Keratinocyte (primary cell): ENCODE measurements at places on chromosomes 7 and 10. TPM values are rescaled to one million over a fixed set of nuclear protein-coding genes. Genes with fewer than 3 reads are reported as not detected.

The PRTFDC1 gene
- 1.4 to 2.2 TPM (median 1.8 TPM) in 3 replicates for polyA plus RNA-seq

The HTR5A gene
- not detected in 3 replicates for polyA plus RNA-seq

The LDB3 gene
- 0.01 TPM in 2 of 3 replicates, not detected in the other for polyA plus RNA-seq

The TCAF2 gene
- 0.61 to 1.6 TPM (median 1.2 TPM) in 3 replicates for polyA plus RNA-seq

DNA sequence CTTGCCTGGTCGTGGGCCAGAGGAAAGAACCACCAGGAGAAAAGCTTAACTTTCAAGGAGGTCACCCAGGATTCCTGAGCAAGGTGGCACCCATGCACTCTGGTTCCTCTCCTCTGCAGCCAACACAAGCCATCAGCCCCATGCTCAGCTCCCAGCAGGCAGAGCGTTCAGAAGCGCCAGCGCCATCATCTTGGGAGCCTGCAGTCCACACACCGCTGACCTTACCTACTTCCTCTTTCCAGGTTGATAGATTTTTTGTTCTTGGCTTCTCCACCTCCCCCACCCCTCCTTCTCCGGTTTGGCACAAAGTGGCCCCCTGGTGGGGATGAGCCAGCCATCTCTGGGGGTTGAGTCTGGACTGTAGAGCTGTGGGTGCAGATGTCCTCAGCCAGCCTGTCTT lies 1.7 kb upstream of the WDR86 start:
- DNase-seq = no peak

The FXYD4 gene
- polyA plus RNA-seq = not detected in 3 replicates
